ENCODE measurements at places on chromosomes 3 and 15.

- no peak for DNase-seq
These were observed 738.4 kb downstream of the CADM2 start for GRCh38 chr3:85697156-85697555.

DNA sequence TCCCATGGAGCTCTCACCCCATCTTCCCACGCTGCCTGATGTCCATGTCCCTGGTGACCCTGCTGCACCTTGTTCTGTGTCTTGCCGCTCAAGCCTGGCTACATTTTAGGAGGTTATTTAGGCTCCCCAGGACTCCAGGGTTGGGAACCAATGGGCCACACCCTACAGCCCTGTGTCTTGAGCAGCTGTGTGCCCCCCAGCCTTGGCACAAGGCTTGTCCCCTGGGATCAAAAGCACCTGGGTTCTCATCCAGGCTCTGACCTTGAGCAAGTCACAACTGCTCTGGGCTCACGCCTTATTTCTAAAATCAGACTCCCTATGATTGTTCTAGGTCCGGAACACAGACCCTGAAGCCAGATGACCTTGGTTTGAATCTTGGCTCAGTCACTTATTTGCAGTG is 14.1 kb downstream of the SPSB4 start:
- no peak for DNase-seq

DNA sequence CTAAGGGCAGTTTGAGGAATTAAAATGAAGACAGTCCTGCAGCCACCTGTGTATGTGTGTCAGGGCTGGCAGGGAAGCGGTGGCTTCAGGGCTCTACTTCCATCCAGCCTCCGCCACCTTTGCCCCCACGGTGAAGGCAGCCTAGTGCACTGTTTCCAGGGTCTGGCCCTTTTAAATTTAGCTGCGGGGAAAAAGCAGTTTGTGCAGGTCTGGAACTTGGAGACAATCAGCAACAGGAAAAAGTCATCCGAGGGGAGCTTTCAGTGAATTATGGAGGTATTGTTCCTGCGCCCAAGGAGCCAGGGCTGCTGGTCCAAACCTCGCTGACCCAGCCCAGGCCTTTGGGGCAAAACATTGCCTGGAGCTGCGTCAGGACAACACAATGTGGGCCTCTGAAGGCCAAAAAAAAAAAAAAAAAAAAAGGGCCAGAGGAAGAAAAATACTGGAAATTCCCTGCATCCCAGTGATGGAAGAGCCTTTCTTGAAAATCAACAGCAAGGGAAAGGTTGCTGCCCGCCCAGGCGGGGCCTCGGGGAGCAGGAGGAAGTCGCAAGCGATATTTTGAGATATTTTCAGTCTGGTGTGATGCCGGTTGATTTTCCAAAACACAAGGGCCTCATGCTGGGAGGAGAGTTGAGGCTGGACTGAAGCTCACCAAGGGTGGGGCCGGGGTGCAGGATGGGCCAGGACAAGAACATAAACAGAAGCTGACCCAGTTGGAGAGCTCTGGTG is 25.5 kb upstream of the FGD5 start:
- DNase-seq, result no peak

- DNase-seq, result no peak
These were observed 157.8 kb downstream of the PDCD6IP start for GRCh38 chr3:33956206-33956605.

DNA sequence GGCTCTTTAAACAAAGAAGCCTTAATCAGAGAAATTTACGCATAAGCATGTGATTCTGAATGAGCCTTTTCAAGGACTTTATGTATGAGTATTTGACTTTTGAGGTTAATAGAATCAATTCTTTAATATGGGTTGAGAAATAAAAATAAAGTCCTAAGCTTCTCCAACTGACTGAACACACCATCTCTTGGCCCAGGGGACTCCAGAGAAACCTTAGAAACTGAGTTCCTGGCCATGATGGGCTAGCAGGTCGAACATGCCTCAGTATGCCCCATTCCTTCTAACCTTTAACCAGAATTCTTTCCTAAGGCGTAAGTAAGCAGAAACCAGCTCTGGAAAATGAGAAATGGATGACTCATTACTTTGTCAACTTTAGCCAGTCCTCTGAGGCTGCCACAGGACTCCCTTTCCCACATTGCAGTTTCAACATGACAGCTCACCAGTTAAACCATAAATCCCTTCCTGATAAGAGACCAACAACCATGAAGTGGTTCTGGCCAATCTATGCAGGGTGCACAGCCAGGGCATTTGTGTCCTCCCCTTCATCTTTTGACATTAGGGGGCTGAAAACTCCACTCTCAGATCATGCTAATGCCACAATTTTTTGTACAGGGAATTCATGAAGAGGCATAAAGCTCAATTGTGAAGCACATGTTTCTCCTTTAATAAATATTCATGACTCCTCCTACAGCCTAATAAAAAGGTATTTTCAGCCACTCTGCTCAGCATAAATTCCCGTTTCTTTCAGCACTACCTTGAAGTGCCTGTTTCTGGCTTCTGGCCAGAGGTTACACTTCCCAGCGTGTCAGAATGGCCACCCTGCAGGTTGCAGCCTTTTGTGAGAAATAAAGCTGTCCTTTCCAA is 33.3 kb downstream of the TM4SF18 start:
- DNase-seq, result no peak

GRCh38 chr3:83011481-83011880 is 1250.0 kb upstream of the GBE1 start:
- no peak for DNase-seq

DNA sequence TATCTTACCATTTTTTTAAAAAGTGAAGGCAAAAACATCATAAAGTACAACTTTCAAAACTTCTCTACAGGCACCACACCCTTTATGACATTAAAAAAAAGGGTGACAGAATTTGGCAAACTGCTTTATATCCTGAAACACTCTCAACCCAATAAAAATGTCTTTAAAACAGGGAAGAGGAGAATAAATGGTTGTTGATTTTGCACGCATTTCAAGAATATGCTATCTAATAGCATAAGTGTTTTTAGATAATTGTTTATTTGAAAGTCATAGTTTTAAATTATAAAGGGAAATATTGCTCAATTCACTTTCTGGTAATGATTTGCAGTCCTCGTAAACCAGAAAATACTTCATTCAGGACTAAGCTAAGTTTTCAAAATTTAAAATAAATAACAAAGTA is 1.7 kb upstream of the PCOLCE2 start:
- no peak for DNase-seq

DNA sequence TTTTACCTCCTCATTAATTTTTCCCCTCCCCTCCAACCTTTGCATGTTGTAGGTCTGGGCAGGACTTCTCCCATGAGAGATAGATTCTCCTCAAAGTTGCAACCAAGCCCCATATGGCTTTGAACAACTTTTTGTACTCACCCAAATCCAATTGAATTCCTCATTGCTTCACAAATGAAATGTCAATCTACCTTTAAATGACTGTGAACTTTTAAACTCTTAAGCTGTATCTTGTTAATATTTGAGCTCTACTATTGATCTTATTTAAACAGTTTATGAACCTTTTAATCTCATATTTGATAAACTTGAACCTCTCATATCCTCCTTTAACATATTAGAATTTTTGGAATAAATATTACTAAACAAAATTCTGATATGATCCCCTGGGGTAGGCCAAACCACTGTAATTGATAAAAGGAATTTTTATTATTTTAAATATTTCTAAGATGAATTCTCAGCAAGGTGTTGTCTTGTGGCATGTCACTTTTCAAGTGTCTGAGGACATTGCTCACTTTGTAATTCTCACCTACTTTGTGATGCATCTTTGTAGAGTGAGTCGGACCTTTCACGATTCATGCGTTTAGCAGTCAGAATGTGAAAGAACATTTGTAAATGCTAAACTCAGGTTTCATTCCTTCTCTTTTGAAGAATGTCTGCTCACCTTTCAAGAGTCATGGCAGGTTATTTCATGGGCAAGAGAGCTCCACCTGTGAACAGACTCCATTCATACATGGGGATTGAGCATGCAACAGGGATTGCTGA is 23.4 kb upstream of the GREM1 start:
- DNase-seq, result no peak

- no peak for DNase-seq
These were observed 10.3 kb downstream of the SKIL start for GRCh38 chr3:170367797-170368196.

- no peak for DNase-seq
These were observed at the start of gene GPR160 for GRCh38 chr3:170037463-170038433. GPR160 (plus strand) TSS chr3:170037995; CDS start chr3:170083973, 45,978 bp downstream.

DNA sequence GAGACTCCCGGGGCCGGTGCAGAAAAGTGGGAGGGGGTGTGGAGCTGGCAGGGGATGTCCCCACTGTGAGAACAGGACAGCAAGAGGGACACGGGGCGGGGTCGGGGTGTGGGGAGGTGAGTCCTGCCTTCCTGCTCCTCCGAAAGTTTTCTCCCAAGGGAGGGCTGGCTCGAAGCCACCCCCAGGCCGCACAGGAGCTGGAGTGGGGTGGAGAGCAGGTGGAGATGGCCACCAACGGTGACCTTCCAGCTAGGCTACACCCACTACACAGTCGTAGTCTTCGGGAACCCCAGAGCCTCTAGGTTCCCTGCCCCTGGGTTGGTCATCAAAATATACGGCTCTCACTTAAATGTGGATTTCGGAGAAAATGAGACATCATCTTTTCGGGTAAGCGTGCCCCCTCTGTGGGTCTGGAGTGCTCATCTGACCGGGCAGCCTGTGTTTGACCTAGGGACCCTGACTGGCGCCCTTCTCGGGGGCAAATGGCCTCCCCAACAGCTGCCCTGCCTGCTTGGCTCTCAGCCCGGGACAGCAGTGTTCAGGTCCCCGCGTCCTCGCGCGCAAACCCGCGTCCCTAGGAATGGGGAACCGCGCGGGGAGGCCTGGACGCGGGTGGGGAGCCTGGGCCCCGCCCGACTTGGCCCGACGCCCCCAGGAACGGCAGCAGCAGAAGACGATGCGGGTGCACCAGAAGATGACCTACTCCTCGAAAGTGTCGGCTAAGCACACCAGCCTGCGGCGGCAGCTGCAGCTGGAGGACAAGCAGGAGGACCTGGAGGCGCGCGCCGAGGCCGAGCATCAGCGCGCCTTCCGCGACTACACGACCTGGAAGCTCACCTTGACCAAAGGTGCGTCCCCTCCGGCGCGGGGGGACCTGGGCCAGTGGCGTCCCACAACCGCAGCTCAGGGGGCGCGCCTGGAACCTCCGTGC is 21.2 kb downstream of the CFAP100 start:
- DNase-seq, result no peak

GRCh38 chr3:189836795-189837194 is 205.6 kb downstream of the TP63 start:
- no peak for DNase-seq

- no peak for DNase-seq
These were observed 17.1 kb downstream of the ASB14 start for GRCh38 chr3:57275393-57275792.

GRCh38 chr15:84781495-84781894 is 33.1 kb downstream of the ZNF592 start:
- DNase-seq, result no peak

- DNase-seq, result no peak
These were observed 626.0 kb downstream of the RBMS3 start for GRCh38 chr3:29906906-29907305.

DNA sequence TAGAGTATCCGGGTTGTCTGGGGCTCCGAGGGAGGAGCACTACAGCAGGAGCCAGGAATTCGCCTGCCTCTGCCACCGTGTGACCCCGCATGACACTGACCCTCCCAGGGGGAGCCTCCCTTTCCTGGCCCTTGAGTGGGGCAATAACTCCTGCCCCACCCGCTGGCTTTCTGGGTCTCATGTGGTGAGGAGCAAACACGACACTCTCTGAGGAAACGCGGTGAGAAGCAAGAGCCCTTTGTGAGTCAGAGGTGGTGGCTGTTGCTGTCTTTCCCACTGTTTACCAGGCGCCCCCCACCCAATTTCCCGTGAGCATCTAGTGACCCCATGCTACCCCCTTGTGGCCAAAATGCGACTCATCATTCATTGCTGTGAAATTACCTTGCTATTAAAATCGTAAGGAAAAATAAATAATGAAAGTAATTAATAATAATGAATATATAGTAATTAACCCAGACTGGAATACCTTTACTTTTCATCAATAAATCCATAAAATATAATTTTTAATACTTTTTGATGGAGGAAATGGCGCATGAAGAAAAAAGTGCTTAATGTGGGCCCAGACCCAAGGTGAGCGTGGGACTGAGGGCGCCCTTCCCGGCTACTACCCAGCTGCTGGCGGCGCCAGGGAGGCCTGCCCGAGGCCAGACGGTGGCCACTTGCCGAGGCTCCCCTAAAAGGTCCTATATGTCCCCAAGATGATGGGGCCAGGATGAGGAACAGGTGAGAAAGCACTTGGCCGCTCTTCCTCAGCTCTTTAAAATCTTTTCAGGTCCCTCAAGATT is 29.3 kb downstream of the CCNL1 start:
- DNase-seq, result no peak

DNA sequence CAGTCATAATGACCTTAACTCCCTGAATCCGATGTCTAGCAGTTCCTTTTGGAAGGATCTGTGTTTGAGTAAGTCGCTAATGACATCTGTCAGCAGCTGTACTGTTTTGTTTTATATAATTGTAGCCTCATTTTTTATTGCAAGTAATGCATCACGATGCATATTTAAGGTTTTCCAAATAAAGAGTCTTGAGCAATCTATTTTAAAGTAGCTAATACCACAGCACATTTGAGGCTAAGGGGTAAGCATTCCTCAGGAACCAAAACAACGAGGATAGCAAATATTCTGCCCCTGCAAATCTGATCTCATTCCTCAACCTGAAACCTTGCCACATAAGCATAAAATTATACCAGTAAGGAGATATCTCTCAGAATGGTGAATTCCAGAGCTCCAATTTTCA is 98.7 kb downstream of the TBC1D5 start:
- no peak for DNase-seq

- no peak for DNase-seq
These were observed 257.4 kb downstream of the PLOD2 start for GRCh38 chr3:145903472-145904013.

DNA sequence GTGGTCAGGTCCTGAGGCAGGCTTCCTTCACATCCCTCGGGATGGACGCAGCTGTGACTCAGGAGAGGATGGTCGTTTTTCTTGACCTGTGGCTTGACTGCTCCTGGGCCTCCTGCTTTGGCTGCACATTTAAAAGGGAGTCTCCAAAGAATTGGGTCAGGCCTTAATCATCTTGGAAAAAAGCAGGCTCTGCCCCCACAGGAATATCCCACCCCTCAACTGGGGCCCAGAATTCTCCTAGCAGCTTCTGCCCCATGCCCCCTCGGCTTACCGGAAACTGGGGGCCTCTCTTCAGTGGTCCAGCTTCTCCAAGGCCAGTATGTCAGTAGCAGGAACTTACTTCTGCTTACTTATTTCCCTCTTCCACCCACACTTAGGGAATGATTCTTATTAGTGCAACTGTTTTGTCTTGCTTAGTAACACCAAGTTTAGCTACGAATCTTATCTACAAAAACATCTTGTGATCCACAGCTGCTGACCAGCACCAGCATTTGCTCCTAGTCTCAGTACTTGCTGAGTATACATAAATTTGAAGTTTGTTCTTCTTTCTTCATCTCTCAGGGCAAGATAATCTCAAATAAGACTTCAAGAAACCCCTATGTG is 35.7 kb downstream of the ATG7 start:
- DNase-seq, result no peak

GRCh38 chr15:38864122-38864521 is 299.5 kb upstream of the RASGRP1 start:
- DNase-seq, result no peak
